ENCODE measurements at places on chromosomes 7 and 10. TPM values are rescaled to one million over a fixed set of nuclear protein-coding genes. Genes with fewer than 3 reads are reported as not detected.
A peak's percentile ranks its signal among the peaks of the same experiment; 100 is the strongest.

GRCh38 chr7:18952846-18953245 is 164.6 kb downstream of the TWIST1 start:
- no peak for DNase-seq

DNA sequence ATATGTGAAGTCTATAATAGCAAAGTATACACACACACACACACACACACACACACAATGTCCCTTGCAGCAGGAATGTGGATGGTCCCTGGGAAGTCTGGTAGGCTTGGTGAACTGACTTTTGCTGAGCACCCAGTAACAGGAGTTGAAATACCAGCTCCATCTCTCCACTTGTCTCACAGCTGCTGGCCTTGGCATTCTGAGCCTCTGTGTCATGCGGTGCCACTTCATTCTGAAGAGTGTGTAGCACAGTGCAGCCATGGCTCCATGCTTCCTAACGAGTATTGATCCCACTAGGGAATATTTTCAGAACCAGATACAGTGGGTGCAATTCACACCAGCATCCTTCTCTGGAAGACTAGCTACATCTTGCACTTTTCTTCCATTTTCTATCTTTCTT is 192.4 kb downstream of the ADARB2 start:
- no peak for DNase-seq

GRCh38 chr7:82241356-82241755 is 202.2 kb downstream of the CACNA2D1 start:
- DNase-seq = no peak

GRCh38 chr7:2809903-2810625 is 34.0 kb downstream of the GNA12 start:
- no peak for DNase-seq

DNA sequence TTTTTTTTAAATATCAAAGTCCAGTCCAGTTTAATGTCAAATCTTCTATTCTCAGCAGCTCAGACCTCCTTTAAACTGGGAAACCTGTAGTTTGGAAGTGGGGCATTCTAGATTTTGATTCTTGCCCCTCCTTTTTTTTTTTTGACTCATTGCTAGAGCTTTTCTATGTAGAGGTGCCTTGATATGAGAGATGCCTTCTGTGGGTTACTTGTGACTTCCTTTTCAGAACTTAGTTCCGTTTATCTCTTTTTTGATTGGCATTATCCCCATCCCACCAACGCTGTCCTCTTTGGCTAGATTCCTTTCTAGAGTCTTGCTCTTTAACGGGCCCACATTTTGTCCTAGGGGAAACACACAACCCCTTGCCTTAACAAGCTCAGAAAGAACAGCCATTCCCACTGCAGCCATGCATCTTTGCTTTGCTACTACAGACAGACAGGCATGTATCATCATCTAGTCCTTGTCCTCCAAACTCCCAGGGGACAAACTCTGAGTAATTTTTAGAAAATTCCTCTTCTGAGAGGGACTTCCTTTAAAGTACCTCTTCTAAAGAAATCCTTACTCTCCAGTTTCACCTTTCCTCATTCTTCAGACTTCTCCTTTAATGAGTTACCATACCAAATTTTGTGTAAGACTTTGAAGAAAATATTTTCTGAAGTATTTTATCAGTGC is 153.6 kb downstream of the PHF14 start:
- DNase-seq = peak; percentile 11

DNA sequence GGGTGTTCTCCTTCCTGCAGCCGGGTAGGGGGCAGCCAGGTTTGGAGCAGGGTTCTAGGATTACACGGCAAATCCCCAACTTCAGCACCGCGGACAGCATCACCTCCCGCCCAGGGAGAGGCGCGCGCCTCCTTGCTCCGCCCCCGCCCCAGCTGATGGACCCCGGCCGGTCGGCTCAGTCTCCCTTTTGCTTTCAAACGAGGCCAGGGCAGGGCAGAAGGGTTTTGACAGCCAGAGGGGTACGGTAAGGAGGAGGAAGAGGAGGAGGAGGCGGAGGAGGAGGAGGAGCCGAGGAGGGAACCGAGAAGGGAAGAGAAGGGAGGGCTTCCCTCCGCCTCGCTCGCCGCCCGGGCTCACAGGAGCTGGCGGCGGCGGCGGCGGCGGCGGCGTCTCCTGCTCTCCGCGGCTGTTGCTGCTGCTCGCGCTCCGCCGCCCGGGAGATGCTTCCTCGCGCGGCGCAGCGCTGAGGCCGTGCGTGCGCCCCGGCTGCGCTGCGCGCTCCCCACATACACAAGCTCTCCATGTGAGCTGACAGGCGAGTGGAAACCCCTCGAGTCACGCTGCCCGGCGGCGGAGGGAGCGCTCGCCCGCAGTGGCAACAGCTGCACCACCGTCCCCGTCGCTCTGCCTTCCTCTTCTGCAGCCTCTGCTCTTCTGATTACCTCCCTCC is 615 bp upstream of the CNTNAP2 start:
- DNase-seq = peak; percentile 12

DNA sequence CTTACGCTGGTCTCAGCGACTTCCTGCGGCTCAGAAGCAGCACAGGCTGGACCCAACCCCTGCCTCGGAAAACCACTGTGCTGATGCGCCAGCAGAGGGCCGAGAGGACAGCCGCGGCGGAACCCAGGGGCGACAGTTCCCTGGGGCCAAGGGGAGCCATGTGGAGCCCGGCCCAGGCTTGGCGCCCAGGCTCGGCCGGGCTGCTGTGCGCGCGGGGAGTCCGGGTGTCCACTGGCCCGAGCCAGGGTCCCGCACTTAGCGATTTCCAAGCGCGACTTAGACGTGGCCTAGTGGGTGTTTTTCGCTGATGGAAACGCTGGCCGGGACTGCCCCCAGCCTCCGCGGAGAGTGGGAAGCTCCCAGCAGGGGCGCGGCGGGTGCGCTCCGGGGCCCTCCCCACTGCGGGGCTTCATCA is 18.6 kb upstream of the ZNF32 start:
- DNase-seq = no peak

DNA sequence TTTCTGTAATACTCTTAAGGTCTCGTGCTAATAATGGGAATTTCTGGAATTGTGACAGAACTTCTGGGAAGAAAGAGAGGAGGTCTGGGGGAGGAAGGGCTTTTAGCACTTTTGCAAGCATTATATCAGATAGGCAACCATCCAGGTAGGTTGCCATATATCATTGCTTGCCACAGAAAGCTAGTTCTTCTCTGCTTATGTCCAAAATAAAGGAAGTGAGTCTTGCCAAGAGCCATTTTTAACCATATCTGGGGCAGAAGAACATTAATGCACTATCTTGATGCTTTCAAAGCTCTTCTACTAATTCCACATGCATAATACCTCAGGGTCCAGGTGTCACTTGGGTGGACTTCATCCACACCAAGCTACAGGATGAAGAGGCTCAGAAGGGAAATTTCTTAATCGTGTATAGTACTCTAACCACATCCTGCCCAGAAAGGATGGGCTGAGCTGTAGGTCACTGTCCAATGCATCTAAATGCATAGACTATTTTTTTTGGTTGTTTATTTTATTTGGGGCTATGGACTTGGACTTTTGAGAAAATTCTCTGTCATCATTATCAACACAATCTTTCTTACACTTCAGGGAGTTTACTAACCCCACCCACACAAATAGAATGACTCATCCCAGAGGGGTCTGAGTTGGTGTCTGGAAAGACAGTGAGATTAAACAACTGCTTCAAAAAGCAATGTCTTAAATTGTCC is 68.9 kb upstream of the ADO start:
- DNase-seq = peak; percentile 34

- DNase-seq = peak; percentile 73
Observed at GRCh38 chr7:27031289-27032172, 64.3 kb downstream of the HOXA1 start.

- no peak for DNase-seq
Observed at GRCh38 chr7:158286210-158286609, 301.4 kb downstream of the PTPRN2 start.

- no peak for DNase-seq
Observed at GRCh38 chr10:118207470-118208007, 134.6 kb downstream of the FAM204A start.

GRCh38 chr7:451255-452225 is 68.1 kb downstream of the PDGFA start:
- no peak for DNase-seq

DNA sequence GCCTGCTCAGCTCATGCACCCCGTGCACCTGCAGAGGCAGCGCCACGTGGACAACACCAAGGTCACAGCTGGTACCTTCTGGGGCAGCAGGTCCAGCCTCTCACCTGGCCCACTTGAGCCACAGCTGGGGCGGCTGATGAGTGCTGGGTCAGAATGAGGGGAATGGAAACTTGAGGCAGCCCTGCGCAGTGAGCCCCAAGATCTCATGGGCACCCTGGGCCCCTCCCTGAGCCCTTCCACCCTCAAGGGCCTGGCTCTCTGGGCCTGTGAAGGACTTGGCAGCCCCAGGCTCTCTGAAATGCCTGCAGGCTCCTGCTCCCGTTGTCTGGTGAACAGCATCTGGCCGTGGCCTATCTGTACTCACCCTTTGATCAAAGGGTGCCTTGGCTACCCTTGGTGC is 112.7 kb downstream of the TCERG1L start:
- no peak for DNase-seq

DNA sequence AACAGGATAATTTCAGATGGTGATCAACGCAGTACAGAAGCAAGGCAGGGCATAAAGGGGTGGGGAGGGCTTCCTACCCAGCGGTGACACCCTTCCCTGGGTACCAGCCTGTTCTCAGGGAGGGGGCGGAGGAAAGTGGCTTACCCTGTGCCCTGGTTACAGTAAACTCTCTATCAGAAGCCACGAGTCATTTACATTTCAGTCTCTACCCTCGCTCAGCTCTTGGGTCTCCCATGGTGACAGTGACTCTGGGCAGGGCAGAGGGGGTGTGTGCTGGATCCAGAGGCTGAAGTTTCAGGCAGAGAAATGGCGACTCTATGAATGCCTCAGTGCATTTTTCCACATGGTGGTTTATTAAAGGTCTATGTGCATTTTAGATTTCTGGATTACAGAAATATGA is 107.0 kb downstream of the ADARB2 start:
- DNase-seq = no peak

DNA sequence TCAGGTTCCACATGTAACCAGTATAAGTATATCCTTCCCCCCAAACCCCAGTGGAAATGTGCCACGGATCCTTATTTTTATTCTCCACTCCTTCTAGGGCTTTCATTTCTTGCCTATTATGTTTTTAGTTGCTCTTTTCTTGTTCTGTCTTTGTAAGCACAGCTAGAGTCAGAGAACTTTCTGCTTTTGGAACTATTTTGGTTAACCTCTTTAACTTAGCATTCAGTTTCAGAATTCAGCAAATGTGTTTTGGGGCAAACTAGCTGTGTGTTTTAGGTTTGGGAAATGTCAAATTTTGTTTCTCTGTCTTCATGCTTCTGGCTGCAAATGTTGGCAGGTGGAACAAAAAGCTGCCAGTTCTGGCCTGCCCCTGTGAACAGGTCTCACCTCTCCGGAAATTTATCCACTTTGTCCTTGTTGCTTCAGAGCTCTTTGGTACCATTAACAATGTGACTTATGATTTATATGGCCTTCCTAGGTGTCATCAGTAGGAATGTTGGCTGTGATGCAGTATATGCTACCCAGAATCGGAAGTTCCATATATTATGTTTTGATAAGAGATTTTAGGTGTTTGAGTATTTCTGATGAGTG is 156.1 kb downstream of the ADK start:
- DNase-seq = no peak

DNA sequence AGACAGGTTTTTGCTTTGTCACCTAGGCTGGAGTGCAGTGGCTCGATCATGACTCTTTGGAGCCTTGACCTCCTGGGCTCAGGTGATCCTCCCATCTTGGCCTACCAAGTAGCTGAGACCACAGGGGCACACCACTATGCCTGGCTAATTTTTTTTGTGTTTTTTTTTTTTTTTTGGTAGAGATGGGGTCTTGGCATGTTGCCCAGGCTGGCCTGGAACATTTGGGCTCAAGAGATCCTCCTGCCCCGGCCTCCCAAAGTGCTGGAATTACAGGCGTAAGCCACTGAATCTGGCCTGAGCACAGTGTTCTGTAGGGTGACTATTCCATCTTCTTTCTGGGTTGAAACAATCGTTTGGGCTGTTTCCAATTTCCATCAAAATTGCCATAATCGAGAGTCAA is 1.5 kb upstream of the MUC3A start:
- no peak for DNase-seq

GRCh38 chr10:35390843-35391152 is 54.5 kb downstream of the CCNY start:
- no peak for DNase-seq

GRCh38 chr10:48547061-48547895 is 57.6 kb downstream of the ARHGAP22 start:
- DNase-seq = no peak

DNA sequence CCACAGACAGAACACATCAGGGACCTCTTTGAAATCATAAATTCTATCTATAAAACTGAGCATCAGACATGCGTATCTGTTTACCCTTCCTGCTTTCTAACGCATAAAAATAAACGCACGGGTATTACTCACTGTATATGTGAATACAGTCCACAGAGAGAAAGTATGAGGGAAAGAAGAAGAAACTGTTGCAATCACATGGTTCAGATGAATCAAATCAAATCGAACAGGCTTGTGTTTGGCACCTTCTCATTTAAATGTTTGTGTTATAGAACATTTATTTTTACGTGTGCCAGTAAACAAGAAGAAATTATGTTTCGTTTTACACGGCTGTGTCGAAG is 322.0 kb downstream of the FRMD4A start:
- no peak for DNase-seq

DNA sequence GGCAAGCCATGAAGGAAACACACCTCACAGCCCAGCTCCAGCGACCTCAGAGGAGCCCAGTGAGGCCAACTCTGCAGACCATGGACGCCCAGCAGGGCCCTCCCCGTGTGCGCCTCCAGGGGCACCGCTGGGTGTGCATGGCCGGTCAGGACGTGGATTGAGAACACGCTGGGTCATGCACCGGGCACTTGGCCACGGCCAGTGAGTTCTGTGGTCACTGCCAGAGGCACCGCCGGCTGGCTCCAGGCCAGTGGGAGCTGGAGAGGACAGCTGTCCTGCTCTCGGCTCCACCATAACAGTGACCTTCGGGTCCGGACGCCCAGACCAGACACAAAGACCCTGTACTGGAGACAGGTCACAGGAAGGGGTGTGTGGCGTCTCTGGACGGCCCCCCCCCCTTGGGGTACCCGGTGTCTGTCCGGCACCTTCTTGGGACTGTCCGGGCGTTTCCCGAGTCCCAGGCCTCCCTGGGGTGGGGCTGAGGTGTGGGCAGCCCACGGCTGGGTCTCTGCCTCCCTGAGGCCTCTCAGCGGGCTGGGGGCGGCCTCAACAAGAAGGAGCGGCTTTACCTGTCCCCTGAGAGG is 50.4 kb upstream of the NKX6-2 start:
- DNase-seq = peak; percentile 83

- peak; percentile 74 for DNase-seq
Observed at GRCh38 chr10:103745341-103746247, 109.8 kb downstream of the SH3PXD2A start.

Gene ATP6V0A4
- 0.35 TPM for total RNA-seq

Gene NKX1-2
- not detected for total RNA-seq

Gene NAMPT
- total RNA-seq = 85.3 TPM

Gene RINT1
- 19.1 TPM for total RNA-seq

Gene MUC12
- total RNA-seq = not detected

Gene CELF2
- total RNA-seq = 77.0 TPM

Gene TDRD1
- 0.51 TPM for total RNA-seq

Gene MALSU1
- total RNA-seq = 94.6 TPM

Gene PLEKHS1
- total RNA-seq = not detected

Gene LDB3
- 137 TPM for total RNA-seq
